ENCODE measurements at places on chromosomes 4 and X.
A peak's percentile ranks its signal among the peaks of the same experiment; 100 is the strongest.

DNA sequence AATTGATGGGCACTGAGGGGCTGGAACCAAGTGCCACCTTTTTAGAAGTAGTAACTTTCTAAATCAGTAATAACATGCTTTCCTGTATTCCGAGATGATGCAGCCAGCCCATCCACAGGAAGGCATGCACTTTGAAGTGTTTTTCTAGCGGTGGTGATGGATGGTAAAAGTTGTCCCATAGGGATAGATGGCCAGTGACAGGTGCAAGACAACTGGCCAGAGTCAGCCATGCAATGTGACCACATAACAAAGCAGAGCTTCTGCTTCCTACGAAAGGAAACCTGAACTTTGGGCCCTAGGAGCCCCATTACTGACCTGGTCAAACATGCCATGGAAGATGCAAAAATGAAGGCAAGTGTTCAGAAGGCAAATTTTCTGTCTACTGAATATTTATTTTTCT is 72.3 kb downstream of the NR3C2 start:
- DNase-seq: no peak

- no peak for DNase-seq
These were observed 22.8 kb upstream of the PPP2R2C start for GRCh38 chr4:6495296-6495590.

GRCh38 chr4:26583538-26583864 is 383 bp upstream of the TBC1D19 start:
- DNase-seq: no peak

DNA sequence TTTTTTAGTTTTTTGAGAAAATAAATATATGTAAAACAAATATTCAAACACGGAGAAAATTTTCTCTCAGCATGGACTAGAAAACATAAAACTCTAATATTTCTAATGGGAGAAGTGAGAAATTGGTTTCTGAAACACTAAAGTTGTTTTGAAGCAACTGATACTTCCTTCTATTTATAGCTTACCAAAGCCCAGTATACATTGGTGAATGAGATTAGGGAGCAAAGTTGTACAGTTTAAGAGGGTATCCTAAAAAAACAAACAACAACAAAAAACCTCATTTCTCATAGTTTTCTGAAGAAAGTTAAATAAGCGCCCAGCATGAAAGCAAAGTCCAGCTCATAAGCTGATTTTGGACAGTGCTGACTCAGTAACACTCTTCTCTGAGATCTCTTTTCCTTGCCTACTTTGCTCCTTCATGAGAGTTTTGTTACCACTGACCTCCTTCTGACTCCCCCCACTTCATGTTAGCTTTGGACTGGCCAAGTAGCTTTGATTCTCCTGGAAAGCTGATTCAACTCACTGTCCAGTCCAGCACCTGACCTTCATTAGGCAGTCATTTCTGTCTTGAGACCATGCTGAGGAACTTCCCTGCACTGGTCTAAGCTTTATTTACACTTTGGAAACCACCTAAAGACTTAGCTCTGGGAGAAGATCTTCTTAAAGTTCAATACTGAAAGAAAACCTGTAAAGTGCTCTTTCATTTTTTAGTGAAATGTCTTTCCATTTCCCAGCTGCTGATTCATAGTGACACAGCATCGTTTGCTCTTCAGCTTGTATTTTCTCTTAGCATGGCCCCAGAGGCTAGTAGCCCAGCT is 21.8 kb upstream of the P2RY10 start:
- no peak for DNase-seq

- peak; percentile 25 for DNase-seq
These were observed 29.1 kb downstream of the RIPPLY1 start for GRCh38 chrX:106874075-106874474.

DNA sequence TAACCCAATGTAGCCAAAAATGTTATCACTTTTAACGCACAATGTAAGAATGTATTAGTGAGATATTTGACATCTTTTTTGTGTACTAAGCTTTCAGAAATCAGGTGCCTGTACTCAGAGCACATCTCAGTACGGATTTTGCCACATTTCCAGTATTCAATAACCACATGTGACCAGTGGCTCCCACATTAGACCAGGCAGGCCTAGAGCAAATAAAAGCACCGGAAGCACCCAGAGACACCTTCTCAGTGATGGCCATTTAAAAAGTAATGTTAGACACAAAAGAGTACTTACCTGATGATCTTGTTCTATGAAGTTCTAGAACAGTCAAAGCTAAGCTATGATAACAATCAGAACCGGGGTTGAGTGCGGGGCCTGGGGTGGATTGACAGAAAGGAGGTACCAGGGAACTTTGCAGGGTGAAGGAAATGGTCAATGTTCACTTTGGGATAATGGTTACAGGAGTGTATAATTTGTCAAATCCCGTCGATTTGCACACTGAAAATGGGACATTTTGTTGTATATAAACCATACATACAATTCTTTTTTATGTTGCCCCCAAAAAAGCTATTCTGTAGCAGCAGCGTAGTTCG is 1.2 kb downstream of the CTPS2 start:
- DNase-seq: no peak

DNA sequence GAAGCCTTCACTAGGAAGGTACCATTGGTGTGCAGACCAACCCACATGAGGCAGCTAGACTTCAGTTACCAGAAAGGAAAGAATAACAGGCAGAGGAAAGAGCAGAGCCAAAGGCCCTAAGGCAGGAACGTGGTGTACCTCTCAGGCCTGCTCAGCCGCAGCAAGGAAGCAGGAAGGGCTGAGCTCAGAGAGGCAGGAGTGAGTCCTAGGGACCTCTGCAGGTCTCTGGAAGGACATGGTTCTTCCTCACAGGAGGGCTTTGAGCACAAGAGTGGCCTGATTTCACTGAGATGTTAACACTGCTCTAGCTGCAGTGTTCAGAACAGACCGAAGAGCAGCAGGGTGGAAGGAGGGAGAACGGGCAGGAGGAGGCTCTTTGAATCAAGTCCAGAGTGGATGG is 124.6 kb downstream of the DCHS2 start:
- DNase-seq: no peak

GRCh38 chr4:61531188-61531587 is 331.1 kb downstream of the ADGRL3 start:
- DNase-seq: no peak

GRCh38 chr4:111693758-111694157 is 451.5 kb upstream of the FAM241A start:
- no peak for DNase-seq

- DNase-seq: no peak
These were observed 13.8 kb downstream of the TMEM175 start for GRCh38 chr4:946103-946450.

DNA sequence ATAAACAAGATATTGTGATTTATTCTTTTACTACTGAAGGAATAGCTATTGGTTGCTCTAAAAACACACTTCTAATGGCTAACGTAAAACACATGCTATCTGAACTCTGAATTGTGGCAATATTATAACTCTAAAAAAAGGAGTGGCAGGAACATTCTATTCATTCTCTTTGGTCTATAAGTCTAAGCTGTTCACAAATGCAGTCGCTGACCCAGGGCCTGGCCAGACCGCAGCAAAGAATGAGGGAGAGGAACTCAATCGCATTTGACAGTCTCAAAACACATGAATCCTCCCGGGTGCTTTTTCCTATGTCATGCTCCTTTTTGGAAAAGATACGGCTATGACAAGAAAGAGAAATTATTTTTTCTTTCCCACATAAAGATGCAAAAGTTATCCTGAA is 651.6 kb upstream of the PITX2 start:
- DNase-seq: no peak

- DNase-seq: no peak
These were observed 51.3 kb downstream of the UGT8 start for GRCh38 chr4:114649908-114650307.

DNA sequence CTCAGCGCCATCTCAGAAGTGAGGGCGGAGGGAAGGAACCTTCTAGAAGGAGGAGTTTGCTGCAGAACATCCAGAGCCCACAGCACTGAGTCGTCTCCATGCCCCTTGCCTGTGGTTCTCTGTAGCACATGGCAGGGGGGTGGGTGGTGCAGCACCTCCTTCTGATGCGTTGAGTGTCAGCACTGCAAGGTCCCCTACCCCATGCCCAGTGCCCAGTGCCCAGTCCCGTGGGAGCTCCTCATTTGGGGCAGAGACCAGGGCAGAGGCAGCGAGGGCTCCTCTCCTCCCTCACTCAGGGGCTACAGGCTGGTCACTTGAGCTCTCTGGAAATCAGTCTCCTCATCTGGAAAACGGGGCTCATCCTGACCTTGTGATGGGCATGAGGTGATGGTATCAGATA is 78.1 kb downstream of the HTRA3 start:
- no peak for DNase-seq

GRCh38 chr4:163535657-163536056 is 41.2 kb downstream of the TMA16 start:
- no peak for DNase-seq

- DNase-seq: no peak
These were observed 793 bp downstream of the NALF2 start for GRCh38 chrX:69504626-69505612.

DNA sequence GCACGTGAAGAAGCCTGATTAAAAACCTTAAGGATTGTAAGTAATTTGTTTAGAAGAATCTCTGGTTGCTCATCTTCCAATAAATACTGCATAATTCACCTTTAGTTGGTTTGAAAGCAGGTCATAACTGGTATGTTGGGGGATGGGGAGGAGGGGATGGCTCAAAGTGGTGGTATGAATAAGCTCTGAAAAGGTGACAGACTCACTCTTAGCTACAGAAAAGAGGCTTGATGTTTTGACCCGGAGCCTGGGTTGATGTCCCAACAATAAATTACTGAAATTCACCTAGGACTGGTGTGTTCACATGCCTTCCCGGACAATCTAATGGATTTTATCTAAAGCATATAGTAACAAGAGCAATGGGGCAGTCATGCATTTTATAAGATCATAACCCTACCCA is 131.9 kb upstream of the TBC1D9 start:
- no peak for DNase-seq

GRCh38 chrX:77415882-77416281 is 31.3 kb upstream of the FGF16 start:
- no peak for DNase-seq

DNA sequence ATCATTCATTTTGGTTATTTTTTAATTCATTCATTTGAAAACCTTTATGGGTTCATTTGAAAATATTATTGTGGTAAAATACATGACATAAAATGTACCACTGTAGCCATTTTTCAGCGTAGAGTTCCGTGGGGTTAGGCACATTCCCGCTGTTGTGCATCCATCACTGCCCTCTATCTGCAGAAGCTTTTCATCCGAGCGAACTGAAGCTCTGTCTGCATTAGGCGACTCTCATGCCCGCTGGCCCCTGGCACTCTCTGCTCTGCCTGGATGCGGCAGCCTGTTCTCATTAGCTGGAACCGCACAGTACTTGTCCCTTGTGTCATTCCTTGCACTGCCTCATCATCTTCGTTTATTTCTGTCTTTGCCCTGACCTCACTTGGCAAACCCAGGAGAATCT is 17.5 kb downstream of the CFAP99 start:
- DNase-seq: no peak

GRCh38 chr4:105967058-105967658 is 71.9 kb downstream of the NPNT start:
- no peak for DNase-seq

- DNase-seq: no peak
These were observed 10.7 kb downstream of the SEC24B start for GRCh38 chr4:109444182-109444844.

GRCh38 chr4:5361968-5362367 is 310.7 kb downstream of the STK32B start:
- no peak for DNase-seq

DNA sequence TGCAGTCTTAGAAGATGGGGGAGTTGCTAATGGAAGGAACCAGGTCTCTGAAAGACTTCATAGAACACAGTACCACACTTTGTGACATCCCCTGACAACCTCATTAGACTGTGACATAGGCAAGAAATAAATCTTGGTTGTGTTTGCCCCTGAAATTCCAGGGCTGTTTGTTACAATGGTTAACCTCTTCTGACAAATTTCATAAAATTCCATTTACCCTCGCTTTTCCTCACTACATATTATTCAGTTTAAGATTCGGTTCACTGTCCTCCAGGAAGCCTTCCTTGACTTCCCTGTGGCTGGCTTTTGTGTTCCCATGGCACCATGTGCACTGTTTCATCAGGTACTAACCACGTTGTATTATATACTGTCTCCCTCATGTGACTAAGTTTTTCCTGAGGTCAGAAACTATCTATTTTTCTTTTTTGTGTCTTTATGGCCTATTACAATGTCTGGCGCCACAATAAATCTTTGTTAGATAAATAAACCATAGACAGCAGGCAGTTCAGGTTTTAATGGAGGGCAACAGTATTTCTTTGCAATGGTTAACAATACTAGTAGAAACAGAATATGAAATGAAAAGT is 54.2 kb downstream of the ATXN3L start:
- no peak for DNase-seq

DNA sequence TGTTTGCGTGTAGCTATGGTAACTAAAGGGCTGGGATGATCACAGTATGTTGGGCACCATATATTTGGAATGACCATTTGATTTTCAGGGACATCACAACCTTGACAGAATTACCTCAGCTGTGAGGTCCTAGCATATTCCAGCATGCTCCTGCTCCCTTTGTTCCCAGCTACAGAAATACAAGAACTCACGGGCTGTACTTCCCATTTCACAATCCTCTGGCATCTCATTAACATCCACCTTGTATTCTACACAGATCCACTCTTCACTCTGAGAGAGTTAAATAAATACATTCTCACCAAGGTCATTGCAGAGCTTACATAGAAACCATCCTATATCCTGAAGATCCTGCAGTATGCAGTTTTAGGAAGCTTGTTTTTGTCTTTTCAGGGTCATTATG is 169.7 kb downstream of the FRMPD4 start:
- no peak for DNase-seq

GRCh38 chrX:43629229-43629628 is 26.9 kb upstream of the MAOA start:
- DNase-seq: no peak

DNA sequence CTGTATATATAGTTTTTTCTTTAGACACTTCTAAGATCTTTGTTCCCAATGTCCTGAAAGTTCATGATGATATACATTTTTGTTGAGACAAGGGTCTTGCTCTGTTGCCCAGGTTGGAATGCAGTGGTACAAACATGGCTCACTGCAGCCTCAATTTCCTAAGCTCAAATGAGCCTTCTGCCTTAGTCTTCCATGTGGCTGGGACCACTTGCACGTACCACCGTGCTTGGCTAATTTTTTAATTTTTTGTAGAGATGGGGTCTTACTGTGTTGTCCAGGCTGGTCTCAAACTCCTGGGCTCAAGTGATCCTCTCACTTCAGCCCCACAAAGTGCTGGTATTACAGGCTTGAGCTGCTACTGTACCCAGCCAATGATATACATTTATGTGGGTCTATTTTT is 132.9 kb upstream of the BCOR start:
- no peak for DNase-seq

DNA sequence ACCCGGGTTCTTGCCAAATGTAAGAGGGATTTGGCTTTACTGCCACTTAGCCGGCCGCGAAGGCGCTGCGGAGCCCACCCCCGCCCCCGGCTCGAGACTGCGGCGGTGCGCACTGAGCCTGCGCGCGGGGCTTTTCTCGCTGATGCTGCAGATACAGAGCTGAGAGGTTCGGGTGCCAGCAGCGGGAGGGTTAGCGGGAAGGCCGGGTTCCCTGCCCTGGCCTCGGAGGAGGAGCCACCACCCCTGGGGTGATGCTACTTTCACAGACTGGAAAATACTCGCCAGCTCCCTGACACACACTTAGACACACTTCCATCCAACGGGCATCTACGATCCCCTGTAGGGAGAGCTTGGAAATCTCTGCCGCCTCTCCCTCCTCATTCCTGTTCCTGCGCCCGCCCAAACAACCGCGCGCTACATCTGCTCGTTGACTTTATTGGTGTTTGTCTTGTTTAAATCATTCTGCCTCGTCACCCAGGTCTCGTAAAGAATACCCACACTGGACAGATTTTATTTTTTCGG is 2.1 kb upstream of the PCDH7 start:
- DNase-seq: peak; percentile 64

Data from HCEC 1CT (cell line).